HEK293T (cell line): ENCODE measurements at places on chromosomes 6 and 20.

GRCh38 chr20:31549513-31549880 is 35.3 kb downstream of the HM13 start:
- DNase-seq: no peak

DNA sequence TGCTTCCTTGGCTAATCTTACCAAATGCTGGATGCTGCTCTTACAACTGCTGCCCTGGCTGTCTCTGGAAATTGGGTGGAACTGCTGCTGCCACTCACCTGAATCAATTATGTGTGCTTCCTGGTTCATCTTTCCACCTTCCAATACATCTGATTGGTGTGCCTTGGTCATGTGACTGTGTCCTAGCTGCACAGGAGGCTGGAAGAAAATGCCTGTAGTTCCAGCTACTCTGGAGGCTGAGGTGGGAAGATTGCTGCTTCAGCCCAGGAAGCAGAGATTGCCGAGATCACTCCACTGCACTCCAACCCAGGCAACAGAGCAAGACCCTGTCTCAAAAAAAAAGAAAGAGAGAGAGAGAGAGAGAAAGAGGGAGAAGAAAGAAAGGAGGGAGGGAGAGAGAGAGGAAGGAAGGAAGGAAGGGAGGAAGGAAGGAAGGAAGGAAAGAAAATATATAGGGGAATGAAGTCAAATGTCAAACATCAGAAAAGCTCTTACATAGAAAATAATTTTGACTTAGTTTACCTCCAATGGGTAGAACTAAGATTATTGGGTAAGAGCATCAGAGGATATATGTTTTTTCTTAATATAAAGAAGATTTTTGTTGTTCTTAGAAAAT is 14.1 kb upstream of the PPARD start:
- peak; percentile 9 for DNase-seq

DNA sequence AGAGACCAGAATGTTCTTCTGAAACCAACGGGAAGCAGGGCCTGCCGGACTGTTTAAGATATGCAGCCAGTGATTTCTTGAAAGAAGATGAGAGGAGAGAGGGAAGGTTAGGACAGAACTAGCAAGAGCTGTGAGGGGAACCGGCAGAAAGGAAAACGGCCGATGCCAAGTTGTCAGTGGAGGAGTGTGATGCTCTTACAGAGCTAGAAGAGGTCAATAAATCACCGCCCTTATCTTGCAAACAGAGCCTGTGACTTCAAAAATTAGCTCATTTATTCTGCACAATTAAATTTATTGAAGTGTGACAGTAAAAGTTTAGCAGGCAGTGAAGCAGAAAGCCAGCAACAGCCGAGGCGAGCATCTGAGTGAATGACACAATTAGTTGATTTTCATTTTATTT is 509.5 kb upstream of the ID4 start:
- DNase-seq: peak; percentile 44

DNA sequence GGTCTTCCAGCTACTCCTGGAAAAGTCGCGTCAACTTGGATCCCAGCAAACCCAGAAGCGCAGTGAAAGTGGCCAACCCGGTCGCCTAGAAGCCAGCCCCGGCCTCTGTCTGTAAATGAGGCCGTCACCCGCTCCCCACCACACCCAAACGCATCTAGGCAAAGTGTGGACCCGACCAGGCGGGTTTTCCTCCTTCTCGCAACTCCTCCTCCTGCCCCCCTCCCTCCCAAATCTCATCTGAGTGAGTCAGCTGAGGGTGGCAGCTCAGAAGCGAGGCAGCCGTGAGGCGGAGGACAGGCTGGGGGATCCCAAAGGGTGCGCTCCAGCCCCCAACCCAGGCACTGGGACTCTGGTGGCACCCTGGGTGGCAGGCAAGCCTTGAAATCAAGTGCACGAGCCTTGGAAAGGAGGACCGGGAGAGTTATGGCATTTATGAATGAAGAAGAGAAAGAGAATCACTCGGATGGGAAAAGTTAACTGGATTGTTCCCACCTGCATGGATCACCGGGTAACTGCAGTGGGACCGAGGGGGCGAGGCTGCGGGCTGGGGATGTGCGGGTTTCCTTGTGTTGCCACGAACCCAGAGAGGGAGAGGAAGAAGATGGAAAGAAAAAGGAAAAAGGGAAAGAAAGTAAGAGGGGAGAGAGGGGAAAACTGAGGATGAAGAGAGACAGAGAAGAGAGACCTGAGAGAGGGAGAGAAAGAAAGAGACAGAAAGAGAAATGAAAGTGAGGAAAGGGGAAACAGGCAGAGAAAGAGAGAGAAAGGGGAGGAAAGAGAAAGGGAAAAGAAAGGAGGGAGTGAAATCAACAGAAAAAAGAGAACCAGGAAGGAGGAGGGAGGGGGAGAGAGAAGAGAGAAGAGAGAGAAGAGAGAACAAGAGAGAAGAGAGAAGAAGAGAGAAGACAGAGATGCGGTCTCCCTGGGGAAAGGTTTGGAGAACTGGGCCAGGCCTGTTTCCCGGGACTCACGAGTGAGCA is at the start of gene APCDD1L:
TSS of gene APCDD1L (minus strand) at position 167 of the 980 bp plus-strand sequence. CDS start 692 bp downstream, outside the sequence.
- DNase-seq: no peak

- DNase-seq: no peak
These were observed 933.7 kb upstream of the GJE1 start for GRCh38 chr6:141199074-141199473.

GRCh38 chr6:17949168-17949567 is 38.3 kb downstream of the KIF13A start:
- DNase-seq: no peak

GRCh38 chr6:33008944-33009861 is at the start of gene HLA-DOA:
Gene HLA-DOA, minus strand, starts transcription at chr6:33009591.
- peak; percentile 82 for DNase-seq

DNA sequence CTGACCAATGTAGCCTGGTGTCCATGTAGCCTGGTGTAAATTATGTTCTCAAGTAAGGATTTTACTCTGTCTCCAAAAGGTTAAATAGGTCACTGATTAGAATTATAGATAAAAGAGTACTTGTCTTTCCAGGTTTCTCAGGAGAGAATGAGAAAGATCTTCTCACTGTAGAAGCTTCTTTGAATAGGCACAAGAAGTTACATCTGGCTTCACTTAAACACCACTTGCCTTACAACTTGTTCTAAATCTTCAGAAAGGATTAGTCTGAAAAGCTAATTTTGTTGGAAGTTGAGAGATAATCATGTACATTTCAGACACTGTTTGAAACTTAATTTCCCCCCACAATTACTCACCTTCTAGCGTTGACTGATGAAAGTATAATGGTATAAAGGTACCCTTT is 275.3 kb downstream of the FARS2 start:
- DNase-seq: no peak

DNA sequence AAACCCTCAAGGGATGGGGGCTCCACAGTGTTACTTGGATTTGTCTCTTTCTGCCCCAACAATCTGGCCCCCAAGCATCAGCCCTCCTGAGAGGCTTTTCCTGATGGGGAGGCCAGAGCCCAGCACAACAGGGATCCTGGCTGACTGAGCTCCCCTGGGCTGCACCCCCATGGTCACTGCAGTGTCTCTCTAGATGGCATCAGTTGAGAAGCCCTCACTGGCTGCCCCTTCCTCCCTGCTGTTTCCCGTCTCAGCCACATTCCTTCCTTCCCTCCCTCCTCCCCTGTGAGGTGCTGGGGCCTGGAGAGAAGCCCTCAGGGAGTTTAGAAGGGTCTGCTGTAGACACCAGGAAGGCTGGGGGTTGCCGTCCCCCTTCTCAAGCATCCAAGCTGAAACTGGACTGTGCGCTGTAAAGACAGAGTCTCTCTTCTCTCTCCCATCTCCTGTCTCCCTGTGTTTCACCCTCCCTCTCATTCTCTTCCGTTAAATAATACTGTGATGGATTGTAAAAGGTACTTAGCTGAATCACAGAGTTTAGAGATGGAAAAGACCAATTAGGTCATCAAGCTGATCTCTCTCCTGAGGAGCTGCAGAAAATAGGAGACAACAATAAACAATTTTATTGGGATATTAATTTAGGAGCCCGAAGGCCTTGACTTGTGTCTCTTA is 29.7 kb downstream of the SAYSD1 start:
- no peak for DNase-seq

DNA sequence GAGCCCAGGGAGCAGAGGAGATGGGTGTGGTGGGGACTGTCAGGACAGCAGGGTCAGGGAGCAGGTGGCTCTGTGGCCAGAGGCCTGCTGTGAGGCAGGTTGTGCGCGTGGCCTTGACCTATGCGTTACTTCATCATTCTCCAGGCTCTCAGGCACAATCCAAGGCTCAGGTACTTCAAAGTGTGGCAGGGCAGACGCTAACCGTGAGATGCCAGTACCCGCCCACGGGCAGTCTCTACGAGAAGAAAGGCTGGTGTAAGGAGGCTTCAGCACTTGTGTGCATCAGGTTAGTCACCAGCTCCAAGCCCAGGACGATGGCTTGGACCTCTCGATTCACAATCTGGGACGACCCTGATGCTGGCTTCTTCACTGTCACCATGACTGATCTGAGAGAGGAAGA is 535 bp downstream of the NCR2 start:
- no peak for DNase-seq

DNA sequence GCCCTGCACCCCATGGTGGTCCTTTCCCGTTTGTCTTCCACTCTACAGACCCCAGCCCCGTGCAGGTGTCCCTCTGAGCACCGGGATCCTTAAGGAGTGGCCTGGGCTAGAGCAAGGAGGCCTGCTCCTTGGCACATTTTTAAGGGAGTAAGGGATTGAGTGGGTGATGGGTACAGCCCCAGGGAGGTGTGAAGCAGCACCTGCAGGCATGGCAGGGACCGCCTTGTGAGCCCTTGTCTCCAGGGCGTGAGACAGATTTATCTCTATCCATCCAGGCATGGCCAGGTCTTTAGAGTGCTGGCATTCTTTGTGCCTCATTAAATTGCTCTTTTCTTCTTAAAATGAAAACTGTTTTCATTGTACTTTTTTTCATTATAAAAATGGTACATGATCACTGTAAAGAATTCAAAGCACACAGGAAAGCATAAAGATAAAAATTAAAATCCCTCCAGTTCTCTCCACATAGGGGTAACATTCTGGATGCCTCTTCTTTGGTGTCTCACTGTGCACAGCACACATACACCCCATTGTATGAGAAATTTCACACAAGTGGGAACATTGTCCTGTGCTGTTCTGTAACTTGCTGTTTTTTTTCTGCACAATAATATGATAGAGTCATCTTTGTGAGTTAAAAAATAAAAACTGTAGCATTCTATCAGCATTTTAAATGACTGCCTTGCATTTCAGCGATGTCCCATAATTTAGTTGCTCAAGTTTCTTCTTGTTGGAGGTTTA is 31.9 kb upstream of the ZNF831 start:
- no peak for DNase-seq

DNA sequence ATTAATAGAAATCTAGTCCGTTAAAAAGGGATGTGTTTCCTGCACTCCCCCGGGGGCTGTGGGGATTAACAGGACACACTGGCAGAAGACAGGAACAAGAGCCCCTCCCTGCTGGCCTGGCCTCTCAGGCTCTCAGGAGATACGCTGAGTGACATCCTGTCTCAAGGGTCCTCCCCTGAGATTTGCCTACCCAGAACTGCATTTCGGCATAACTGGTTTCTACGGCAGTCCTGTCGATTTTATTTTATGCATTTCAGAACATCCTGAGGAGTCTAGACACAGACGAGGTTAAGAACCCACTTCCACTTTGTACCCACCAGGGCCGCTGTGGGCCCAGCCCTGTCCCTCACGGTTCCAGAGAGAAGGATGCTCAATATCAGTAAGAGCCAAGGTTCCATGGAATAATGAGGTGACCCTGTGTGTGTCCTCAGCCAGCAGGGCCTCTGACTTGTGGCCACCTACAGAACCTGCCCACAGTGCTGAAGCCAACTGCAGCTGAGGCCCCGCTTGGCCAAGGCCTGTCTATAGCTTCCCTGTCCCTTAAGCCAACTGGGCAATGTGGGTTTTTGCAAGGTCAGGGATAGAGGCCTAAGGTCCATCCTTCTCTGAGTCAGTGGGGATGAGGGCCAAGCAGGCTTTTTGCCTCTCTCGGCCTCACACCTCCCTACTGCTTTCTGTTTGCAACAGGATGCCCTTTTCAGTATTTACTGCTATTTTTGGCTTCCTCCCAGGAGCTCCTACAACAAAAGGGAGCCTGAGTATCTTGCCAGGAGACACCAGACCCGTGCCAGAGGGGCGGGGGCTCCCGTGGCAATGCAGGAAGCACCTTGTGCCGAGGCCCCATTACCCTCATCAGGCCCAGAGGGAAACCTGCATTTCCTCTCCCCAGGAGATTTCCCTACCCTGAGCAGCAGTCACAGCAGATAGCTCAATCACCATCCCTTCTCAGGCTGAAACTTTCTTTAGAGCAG is 14.7 kb downstream of the UQCC2 start:
- DNase-seq: no peak

DNA sequence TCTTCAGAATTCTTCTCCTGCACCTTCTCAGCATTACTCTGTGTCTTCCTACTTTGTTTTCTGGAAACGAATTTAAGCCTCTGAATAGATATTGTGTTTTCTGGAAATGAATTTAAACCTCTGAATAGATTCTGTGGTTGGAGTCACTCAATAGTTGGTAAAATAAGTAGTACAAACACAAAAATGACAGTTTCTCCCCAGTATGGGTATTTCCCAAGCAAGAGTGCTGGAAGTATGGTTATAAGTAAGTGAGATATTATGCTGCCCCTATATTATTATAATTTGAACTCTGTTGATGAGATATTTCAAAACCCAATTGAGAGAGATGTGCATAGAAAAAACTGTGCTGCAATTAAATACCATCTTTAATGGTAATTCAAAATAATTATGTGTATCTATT is 94.9 kb downstream of the TINAG start:
- DNase-seq: no peak

DNA sequence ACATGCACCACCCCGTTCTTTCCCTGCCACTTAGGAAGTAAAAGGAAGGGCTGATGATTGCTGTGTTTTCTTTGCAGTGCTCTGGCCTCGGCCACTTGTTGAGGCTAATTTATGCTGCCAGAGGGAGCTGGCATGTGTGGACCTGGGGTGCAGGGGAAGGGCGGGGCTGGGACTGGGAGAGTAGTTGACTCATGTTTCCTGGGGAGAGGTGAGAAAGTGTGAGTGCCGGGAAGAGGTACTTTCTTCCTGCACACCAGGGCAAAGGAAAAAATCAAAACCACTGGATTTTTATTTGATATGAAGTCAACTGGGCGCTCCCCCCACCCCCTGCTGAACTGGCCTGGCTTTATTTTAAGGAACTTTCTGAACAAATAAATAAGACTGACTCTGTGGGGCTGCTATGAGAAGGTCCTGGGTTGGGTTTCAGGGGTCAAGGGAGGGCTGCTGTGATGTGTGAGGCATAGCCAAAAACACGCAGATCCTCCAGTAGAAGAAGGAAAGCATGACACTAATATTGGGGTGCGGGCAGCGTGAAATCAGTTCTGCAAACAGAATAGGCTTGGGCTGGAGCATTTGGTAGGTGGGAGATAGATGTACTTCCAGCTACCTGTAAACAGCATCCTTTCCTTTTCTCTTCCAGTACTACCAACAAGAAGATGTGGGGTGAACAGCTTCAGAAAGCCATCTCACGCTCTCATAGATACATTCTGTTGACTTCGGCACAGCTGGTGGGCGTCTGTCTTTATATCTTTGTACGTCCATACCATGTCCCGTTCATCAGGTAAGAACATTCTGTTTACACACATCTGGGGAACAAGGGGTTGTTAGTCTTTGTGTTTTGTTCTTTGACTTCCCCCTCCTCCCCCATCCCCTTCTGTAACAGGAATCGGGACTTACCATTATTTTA is 87.5 kb downstream of the SYNJ2 start:
- DNase-seq: no peak

GRCh38 chr20:62679978-62680589 is 28.6 kb upstream of the NTSR1 start:
- no peak for DNase-seq
